ENCODE measurements at places on chromosomes 1 and 21.

GRCh38 chr1:115314765-115315164 lies 23.3 kb downstream of the NGF start:
- DNase-seq: peak; percentile 55

DNA sequence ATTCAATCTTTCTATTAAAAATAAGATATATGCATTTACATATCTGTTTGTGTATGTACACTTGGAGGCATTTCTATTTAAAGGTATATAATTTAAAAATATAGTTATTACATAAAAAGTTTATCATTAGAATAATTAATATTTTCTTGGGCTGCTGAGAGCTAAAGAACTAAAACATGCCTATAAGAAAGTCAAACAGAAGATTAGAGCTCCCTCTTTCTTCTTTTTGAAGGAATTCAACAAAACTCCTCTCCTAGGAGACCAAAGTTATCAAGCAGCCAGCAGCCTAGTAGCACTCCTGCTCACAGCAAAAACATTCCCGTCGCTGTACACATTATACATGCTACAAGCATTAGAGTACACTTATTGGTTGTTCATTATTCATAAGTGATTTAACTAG lies 216.4 kb downstream of the VAV3 start:
- no peak for DNase-seq

DNA sequence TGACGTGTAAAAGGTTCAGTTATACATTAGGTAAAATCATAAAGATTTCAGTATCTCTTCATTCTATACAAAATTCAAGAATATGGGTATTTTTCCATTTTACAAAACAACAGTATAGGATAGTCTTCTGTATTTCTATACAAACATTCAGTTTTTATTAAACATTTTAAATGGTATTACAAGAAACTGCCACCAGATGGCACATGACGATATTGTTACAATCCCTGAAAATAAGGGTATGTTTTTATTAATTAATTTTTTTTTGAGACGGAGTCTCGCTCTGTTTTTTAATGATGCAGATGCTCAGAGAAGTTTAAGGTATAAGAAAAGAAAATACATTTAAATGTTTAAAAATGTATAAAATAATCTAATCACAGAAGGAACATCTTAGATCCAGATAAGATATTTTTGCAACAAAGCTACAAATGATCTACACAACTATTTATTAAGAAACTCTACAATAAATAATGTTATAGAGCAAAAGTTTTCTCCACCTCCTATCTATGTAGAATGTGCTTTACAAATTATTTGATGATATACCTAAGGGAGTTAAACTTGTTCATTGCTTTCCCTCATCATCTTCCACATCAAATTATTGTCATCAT lies 23.5 kb upstream of the RSBN1 start:
- peak; percentile 21 for DNase-seq

- DNase-seq: no peak
Measured at GRCh38 chr21:26471099-26471471, 102.0 kb downstream of the CYYR1 start.

- DNase-seq: no peak
Measured at GRCh38 chr1:111582644-111583618, 36.7 kb upstream of the RAP1A start.

DNA sequence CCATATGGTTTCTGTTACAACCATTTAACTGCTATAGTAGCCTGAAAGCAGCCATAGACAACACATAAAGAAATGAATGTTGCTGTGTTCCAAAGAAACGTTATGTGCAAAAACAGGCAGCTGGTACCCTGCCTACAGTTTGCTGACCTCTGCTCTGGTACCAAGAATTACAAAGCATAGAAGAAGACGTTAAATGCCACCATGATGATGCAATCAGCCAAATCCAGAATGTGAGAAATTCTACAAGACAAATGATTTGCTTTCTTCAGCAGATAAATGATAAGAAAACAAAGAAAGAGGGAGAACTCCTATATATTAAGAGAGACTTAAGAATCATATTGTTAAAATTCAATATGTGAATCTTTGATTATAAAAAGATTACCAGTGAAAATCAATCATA lies 97.8 kb upstream of the PDE4B start:
- no peak for DNase-seq

Measured in NCI-H748 treated with DMSO at 0.1 percent for 48 hours (cell line).